ENCODE measurements at places on chromosomes 6 and 20. TPM values are rescaled to one million over a fixed set of nuclear protein-coding genes. Genes with fewer than 3 reads are reported as not detected.

- DNase-seq = no peak
- H3K27me3 ChIP-seq = peaks cover 1% of the 10 kb centered on the region
Measured at GRCh38 chr20:24798930-24799705, 150.0 kb upstream of the CST7 start.

Gene GFRAL
- not detected for total RNA-seq

Gene C6orf132
- total RNA-seq = 0.13 TPM

DNA sequence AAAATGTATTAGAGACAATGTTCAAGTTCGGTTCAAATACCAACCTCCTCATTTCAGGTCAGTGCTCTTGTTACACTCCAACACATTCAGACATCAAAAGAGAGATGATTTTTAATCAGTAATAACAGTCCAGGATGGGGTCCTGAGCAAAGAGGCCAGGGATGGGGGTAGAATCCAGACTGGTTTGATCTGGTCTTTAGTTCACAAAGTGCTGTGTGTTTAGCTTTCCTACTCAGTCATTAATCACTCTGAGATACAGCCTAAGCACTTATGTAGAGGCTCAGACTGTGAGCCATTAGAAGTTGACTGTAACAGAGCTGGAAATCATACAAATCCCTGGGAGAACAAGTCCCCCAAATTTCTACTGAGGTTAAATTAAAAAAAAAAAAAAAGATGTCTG, 241.6 kb downstream of the PTPRK start:
- no peak overlapping the region for H3K4me3 ChIP-seq
- H3K27me3 ChIP-seq = no peaks in the 10 kb centered on the region
- DNase-seq = no peak
- no peaks in the 10 kb centered on the region for H3K36me3 ChIP-seq
- H3K27ac ChIP-seq = no peak overlapping the region
- H3K4me1 ChIP-seq = peaks cover 7% of the 10 kb centered on the region

Gene C20orf204
- 2.8 TPM for total RNA-seq

DNA sequence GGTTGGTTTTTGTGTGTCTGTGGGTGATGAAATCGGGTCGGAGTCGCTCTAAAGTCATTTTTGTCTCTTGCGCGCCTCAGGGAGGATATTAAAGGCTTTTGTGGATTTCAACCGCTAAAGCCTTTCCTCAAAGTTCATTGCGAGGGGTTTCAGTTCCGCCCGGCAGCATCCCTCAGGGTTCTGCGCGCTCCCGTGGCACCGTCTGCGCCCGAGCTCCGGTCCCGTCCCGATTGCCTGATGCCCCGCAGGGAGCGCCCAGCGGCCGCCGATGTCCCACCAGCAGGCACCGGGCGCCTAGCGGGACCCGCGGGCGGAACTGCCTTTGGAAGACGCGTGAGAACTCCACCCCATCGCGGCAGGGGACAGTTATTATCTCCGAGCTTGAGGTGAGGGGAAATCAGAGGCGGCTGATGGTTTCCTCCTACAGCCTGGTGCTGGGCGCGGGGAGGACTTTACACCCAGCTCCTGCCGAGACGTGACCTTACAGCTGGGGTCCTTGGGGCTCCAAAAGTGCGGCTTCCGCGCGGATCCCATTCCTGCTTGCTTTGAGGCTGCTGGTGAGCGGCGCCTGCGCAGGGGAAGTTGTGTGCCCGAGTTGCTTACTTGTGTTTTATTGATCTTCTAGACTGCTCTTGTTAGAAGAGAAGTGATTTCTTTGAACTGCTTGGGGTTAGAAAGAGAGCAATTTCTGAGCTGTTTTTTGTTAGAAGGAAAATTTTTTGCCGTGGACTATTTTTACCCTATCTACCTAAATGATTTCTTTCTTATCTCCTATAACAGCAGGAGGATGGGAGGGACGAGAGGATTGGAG, 27.1 kb downstream of the ULBP1 start:
- H3K4me1 ChIP-seq = peaks cover 24% of the 10 kb centered on the region
- no peak overlapping the region for H3K27ac ChIP-seq
- H3K4me3 ChIP-seq = peak overlapping the region; percentile 67
- peaks cover 77% of the 10 kb centered on the region for H3K27me3 ChIP-seq

DNA sequence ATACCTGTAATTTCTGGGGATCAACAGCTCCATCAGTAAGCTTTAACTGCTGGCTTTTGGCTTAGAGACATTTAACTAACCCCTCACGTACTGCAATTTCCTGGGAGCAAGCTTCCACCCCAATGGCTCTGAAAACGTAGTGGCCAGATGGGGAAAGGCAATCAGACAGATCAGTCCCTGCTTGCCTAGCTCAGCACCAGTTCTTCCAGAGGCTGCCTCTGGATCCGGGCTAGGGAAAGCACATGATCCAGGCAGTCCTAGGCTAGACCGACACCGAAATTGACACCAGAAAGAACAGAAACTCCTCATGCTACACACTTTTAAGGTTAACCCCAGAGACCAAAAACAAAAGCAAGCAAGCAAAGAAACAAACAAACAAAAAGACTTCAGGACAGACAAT, 13.3 kb downstream of the PREP start:
- no peak for DNase-seq
- peaks cover 5% of the 10 kb centered on the region for H3K4me1 ChIP-seq
- peaks cover 18% of the 10 kb centered on the region for H3K36me3 ChIP-seq

Gene PPP1R14C
- total RNA-seq = 0.86 TPM

DNA sequence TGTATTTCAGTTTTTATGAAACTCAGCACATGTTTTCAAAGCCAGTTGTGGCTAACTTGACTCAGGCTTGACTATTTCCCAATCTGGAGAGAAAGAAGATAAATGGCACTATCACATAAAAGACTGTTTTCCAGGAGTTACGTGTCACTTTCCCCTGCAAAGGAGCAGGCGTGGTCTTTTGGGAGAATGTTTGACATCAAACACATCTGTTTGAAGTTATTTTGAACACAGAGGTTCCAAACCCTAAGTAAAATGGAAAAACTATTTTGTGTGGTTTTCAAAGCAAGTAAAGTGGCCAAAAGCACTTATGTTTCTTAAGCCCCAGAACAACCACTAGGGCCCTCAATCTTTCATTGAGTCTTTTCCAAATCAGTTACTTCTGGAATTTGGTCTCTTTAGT, 89.7 kb downstream of the FOXF2 start:
- H3K27ac ChIP-seq = no peak overlapping the region
- H3K4me1 ChIP-seq = no peaks in the 10 kb centered on the region
- H3K27me3 ChIP-seq = peaks cover 12% of the 10 kb centered on the region
- DNase-seq = no peak

- no peaks in the 10 kb centered on the region for H3K36me3 ChIP-seq
- H3K4me1 ChIP-seq = peaks cover 2% of the 10 kb centered on the region
- no peak overlapping the region for H3K27ac ChIP-seq
- peaks cover 28% of the 10 kb centered on the region for H3K27me3 ChIP-seq
Measured at GRCh38 chr20:17796091-17796563, 96.4 kb downstream of the BANF2 start.

Gene HMGCLL1
- not detected for total RNA-seq

Gene NEDD9
- total RNA-seq = 26.6 TPM

Gene COL12A1
- not detected for total RNA-seq

Gene LAMA4
- not detected for total RNA-seq

Gene ETV7
- total RNA-seq = 0.51 TPM

Gene FAM162B
- total RNA-seq = not detected

DNA sequence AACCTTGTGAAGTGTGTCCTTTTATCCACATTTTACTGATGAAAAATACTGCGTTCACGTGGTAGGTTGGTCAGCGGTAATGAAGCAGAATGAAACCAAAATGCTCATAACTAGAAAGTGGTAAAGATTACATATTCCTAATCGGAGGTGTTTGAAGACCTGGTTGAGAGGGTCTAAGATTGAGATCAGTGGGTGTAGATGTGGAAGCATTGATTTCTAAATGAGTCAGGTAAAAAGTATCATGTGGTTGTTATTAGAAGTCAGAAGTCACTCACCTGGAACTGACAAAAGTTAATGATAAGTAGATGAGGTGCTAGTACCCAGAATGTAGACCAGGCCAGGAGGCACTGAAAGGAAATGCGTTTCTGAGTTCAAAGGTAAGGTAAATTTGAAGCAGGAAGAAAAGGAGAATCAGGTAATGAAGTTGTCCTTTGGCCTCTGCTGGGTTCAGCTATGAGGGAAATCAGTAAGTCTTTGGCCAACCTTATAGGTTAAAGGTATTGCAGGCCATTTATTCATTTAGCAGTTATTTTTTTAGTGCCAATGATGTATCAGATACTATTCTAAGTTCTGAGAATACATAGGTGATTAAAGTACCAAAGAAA, 31.2 kb downstream of the FAM83B start:
- no peaks in the 10 kb centered on the region for H3K27me3 ChIP-seq
- no peaks in the 10 kb centered on the region for H3K36me3 ChIP-seq
- H3K4me1 ChIP-seq = no peaks in the 10 kb centered on the region
- H3K4me3 ChIP-seq = no peak overlapping the region
- no peak overlapping the region for H3K27ac ChIP-seq

DNA sequence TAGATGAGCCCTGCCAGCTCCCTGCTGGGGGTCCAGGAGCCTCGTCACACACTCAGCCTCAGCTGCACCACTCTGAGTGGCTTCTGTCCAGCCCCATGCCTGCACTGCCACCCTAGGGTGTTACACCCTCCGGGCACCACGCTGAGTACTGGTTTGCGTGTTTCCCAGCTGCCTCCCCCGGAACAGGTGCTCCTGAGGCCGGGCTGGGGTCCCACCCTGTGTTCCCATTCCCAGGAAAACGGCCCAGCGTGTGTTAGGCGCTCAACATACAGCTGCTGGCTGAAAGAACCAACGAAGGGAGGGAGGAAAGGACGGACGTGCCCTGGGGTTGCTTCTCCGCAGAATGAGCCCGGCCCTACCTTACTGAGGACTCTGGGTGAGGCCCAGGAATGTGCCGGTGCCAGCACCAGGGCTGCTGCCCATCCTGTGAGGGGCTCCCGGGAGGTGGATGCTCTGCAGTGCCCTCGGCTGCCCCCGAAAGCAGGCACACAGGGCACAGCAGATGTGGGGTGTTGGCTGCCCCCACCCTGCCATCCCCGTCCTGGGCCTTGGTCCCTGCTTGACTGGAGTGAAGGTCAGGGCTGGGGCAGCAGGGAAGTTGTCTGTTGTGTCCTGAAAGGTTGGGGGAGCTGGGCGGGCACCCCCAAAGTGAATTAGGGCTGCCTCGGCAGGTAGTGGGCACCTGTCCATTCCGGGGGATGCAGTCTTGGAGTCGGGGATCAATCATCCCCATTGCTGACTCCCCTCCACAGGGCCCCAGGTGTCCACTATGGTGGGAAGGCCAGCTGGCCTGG, 16.3 kb downstream of the LAMA5 start:
- H3K4me3 ChIP-seq = no peak overlapping the region
- H3K36me3 ChIP-seq = no peaks in the 10 kb centered on the region
- H3K4me1 ChIP-seq = no peaks in the 10 kb centered on the region
- no peaks in the 10 kb centered on the region for H3K27me3 ChIP-seq
- H3K27ac ChIP-seq = no peak overlapping the region

Gene OVOL2
- not detected for total RNA-seq

Gene STMND1
- not detected for total RNA-seq

- no peak for DNase-seq
- no peaks in the 10 kb centered on the region for H3K4me1 ChIP-seq
- H3K27me3 ChIP-seq = no peaks in the 10 kb centered on the region
- H3K4me3 ChIP-seq = no peak overlapping the region
- no peaks in the 10 kb centered on the region for H3K36me3 ChIP-seq
Measured at GRCh38 chr6:85044361-85044760, 280.0 kb upstream of the TBX18 start.

- no peaks in the 10 kb centered on the region for H3K4me1 ChIP-seq
- no peak overlapping the region for H3K4me3 ChIP-seq
- H3K36me3 ChIP-seq = no peaks in the 10 kb centered on the region
- H3K27me3 ChIP-seq = peaks cover 10% of the 10 kb centered on the region
- H3K27ac ChIP-seq = no peak overlapping the region
Measured at GRCh38 chr20:41654292-41654691, 36.1 kb upstream of the CHD6 start.
